ENCODE measurements at places on chromosomes 16 and 17.

- no peak for DNase-seq
- no peaks in the 10 kb centered on the region for H3K4me1 ChIP-seq
- H3K27me3 ChIP-seq = no peaks in the 10 kb centered on the region
- no peaks in the 10 kb centered on the region for H3K36me3 ChIP-seq
Observed at GRCh38 chr16:64773638-64774037, 348.2 kb downstream of the CDH11 start.

DNA sequence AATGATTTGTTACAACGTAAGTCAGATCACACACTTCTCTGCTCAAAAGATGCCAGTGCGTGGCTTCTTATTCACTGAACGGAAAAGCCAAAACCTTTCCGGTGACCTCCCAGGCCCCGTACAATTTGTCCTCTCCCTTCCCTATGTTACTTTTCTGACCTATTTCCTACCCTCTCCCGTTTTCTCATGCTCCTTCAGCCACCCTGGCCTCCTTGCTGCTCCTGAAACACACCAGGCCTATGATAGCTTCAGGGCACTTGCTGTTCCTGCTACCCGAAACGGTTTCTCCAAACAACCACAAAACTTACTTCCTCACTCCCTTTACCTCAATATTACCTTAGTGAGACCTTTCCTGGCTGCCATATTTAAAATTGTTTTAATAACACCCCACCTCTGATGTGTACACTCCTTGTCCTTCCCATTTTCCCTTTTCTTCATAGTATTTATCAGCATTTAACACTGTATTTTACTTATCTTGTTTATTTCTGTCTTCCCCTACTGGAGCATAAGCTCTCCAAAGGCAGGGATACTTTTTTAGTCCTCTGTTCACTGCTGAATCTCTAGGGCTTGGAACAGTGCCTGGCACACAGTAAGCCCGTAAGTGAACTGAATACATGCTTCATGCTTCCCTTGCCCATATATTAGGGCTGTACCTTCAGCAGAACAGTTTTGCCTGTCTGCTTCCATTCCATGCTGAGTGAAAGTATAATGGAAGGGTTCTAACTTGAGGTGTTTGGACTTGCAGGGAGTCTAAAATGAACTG lies 10.9 kb upstream of the ARL2BP start:
- peaks cover 89% of the 10 kb centered on the region for H3K36me3 ChIP-seq
- H3K27ac ChIP-seq = no peak overlapping the region
- DNase-seq = no peak
- no peak overlapping the region for H3K4me3 ChIP-seq

- H3K27me3 ChIP-seq = peaks cover 16% of the 10 kb centered on the region
- H3K27ac ChIP-seq = no peak overlapping the region
- H3K4me3 ChIP-seq = peak overlapping the region; percentile 52
- no peak for DNase-seq
Observed at GRCh38 chr17:41733348-41734138, 900 bp downstream of the HAP1 start.

DNA sequence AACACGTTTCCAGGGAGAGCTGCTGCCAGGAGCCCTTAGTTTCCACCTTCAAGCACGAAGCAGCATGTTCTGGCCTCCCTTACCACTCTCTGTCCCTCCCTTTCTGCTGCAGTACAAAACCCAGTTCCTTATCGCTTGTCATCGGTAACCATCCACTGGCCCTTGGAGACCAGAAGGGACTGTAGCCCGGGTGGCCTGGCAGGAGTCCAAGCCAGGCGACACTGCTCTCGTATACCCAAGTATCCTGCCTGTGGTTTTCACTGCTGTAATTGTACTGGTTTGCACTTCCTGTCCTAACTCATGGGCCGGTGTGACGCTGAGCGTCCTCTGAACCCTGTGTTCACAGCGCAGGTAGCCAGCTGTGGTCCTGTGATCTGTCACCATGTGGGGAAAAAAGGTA lies 81.1 kb downstream of the MAF start:
- H3K27me3 ChIP-seq = no peaks in the 10 kb centered on the region
- H3K4me3 ChIP-seq = no peak overlapping the region
- DNase-seq = no peak
- H3K36me3 ChIP-seq = no peaks in the 10 kb centered on the region
- H3K27ac ChIP-seq = no peak overlapping the region

GRCh38 chr17:51674579-51675255 lies 414.4 kb downstream of the UTP18 start:
- no peak overlapping the region for H3K27ac ChIP-seq
- H3K36me3 ChIP-seq = no peaks in the 10 kb centered on the region
- H3K27me3 ChIP-seq = no peaks in the 10 kb centered on the region

GRCh38 chr17:29617481-29618271 lies 5.0 kb downstream of the CORO6 start:
- peak; percentile 46 for DNase-seq
- no peaks in the 10 kb centered on the region for H3K36me3 ChIP-seq
- peak overlapping the region; percentile 27 for H3K4me3 ChIP-seq
- peaks cover 20% of the 10 kb centered on the region for H3K4me1 ChIP-seq
- no peak overlapping the region for H3K27ac ChIP-seq

DNA sequence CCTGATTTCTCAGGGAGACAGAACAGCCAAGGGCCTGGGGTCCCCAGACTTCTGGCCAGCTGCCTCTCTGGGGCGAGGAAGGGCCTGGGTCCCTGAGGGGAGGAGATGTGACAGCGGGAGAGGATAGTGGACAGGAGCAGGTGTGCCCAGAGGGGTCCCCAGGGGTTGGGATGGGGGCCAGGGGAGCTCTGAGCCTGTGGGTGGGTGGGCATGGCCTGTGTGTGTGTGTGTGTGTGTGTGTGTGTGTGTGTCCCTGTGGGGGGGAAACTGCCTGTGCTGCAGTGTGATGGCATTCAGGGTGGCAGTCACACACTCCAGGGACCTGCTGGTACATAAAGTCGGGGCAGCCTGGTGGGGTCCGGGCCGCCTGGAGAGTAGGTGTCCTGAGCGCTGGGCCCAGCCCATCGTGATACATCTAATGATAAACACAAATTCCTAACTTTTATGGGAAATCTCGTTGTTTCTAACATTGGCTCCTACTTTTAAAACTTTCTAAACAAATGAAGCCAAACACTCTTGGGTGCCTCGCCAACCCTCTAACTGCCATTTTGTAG lies 1.4 kb downstream of the ITGB4 start:
- H3K27me3 ChIP-seq = peaks cover 17% of the 10 kb centered on the region
- H3K4me1 ChIP-seq = peaks cover 6% of the 10 kb centered on the region
- no peak overlapping the region for H3K4me3 ChIP-seq
- no peak overlapping the region for H3K27ac ChIP-seq

DNA sequence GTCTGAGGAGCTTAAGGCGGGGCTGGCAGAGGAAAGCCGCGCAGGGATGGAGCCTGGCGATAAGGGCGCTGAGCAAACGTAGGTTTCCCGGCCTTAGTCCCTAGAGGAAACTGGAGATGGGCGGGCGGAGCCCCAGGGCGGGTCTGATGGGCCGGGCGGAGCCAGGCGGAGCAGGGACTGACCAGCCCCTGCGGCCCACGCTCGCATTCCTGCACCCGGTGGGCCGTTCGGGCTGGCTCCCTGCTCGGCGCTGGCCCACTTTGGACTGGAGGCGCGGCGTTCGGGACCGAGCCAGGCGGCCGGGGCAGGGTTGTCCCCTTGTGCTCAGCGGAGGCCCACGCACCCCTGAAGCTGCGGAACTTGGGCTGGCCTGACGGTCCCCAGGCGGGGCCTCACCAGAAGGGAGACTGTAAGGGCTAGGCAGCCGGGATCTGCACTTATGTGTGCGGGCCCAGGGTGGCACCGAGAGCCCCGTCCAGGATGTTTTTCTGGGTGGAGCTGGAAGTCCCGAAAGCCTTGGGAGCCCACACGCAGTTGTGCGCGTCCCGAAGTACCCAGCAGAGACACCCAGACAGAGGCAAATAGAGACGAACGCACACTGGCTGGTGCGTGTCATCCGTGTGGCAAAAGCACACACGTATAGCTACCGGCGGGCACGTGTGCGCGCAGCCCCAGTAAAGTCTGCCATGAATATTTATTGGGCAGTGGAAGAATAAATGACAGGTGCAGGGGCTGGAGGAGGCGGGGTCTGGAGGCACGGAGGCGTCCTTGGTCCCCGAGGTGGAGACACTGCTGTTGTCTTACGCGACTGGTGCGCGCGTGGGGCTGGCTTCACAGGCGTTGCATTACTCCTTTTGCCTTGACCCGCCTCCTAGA lies 1.4 kb downstream of the PYDC1 start:
- H3K27ac ChIP-seq = no peak overlapping the region
- no peaks in the 10 kb centered on the region for H3K36me3 ChIP-seq
- DNase-seq = no peak
- H3K27me3 ChIP-seq = peaks cover 3% of the 10 kb centered on the region
- H3K4me1 ChIP-seq = peaks cover 23% of the 10 kb centered on the region

DNA sequence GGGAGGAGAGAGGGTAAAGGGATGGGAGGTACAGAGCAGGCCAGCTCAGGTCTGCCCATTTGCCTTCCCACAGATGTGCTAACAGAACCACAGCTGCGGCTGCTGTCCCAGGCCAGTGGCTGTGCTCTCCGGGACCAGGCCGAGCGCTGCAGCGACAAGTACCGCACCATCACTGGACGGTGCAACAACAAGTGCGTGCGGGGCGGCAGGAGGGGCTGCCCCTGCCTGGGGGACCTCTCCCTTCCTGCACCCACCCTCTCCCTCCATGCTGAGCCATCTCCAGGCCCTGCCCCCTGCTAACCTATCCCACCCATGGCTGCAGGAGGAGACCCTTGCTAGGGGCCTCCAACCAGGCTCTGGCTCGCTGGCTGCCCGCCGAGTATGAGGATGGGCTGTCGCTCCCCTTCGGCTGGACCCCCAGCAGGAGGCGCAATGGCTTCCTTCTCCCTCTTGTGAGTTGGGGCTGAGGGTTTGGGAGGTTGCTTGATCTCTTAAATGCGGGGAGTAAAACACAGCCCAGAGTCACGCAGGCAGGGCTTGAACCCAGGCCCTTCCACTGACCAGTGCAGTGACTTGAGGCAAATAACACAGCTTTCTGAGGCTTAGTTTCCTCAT lies 1.2 kb downstream of the EPX start:
- DNase-seq = peak; percentile 50
- no peak overlapping the region for H3K4me3 ChIP-seq
- no peaks in the 10 kb centered on the region for H3K4me1 ChIP-seq
- H3K27ac ChIP-seq = no peak overlapping the region
- no peaks in the 10 kb centered on the region for H3K27me3 ChIP-seq
- H3K36me3 ChIP-seq = no peaks in the 10 kb centered on the region

DNA sequence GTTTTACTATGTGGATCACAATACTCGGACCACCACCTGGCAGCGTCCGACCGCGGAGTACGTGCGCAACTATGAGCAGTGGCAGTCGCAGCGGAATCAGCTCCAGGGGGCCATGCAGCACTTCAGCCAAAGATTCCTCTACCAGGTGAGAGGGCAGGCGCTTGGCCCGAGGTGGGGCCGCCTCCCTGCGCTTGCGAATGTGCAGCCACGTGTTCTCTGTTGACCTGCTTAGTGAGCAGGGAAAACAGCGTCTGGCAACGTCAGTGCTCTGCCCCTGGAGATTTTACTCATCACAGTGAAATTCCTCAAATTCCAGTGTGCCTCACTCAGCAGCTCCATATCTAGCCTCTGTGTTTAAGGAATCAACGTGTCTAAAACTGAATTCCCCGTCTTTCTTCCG lies 33.4 kb upstream of the CLEC18A start:
- no peaks in the 10 kb centered on the region for H3K27me3 ChIP-seq
- no peaks in the 10 kb centered on the region for H3K36me3 ChIP-seq
- H3K4me3 ChIP-seq = peak overlapping the region; percentile 37
- peaks cover 56% of the 10 kb centered on the region for H3K4me1 ChIP-seq
- peak overlapping the region; percentile 97 for H3K27ac ChIP-seq

- peaks cover 3% of the 10 kb centered on the region for H3K4me1 ChIP-seq
- H3K36me3 ChIP-seq = no peaks in the 10 kb centered on the region
- H3K27ac ChIP-seq = no peak overlapping the region
Observed at GRCh38 chr16:65537336-65537735, 415.5 kb upstream of the CDH11 start.

DNA sequence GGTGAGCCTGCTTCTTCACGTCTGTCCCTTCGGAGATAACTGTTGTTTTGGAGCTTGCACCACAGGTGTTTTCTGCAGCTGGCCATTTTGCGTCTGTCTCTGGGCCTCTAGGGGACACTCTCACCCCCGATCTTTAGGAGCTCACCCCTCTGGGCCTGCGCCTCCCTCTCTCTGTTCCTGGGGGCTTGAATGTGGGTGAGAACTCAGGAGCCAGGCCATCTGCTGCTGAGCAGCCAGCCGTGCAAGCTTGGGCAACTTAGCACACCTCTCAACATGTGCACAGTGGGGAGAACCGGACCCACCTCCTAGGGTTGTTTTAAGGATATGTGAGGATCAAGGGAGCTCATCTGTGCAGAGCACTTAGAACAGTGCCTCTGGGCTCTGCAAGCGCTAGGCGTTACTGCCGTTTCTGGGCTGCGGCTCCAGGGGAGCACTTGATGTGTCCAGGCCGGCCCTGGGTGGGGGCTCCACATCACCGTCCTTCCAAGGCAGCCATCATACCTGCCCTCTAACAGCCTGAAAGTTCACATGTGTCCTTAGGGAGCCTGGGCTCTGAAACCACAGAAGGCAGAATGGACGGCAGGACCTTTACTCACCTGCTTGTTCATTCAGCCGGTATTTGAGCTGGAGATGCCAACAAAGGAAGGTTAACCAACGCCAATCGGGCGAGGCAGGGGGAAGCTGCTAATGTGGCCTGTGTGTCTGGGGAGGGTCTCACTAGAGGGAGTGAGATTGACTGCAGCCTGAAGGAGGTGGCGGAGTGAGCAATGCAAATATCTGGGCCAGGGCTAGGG lies 66.3 kb downstream of the MRC2 start:
- H3K4me3 ChIP-seq = no peak overlapping the region
- peaks cover 24% of the 10 kb centered on the region for H3K36me3 ChIP-seq
- no peaks in the 10 kb centered on the region for H3K27me3 ChIP-seq
- H3K4me1 ChIP-seq = peaks cover 10% of the 10 kb centered on the region
- no peak for DNase-seq

DNA sequence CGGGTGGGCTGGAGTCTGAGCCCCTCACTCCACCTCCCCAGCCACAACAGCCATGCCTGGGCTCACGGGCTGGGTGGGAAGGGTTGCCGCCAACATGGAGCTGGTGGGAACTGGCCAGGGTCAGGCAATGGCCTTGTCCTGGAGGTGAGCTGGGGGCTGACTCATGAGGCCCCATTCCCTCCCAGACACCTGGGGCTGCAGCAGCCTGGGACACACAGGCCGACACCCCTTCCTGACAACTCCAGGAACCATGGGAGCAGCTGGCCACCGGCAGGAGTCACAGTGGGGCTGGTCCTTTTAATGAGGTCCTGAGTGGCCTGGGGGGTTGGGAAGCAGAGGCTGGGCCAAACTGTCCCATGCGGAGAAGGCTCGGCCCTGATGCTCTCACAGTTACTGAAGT lies 12.2 kb downstream of the DBNDD1 start:
- H3K36me3 ChIP-seq = no peaks in the 10 kb centered on the region
- H3K27me3 ChIP-seq = no peaks in the 10 kb centered on the region
- no peak overlapping the region for H3K27ac ChIP-seq
- no peak for DNase-seq
- H3K4me1 ChIP-seq = no peaks in the 10 kb centered on the region
- no peak overlapping the region for H3K4me3 ChIP-seq

DNA sequence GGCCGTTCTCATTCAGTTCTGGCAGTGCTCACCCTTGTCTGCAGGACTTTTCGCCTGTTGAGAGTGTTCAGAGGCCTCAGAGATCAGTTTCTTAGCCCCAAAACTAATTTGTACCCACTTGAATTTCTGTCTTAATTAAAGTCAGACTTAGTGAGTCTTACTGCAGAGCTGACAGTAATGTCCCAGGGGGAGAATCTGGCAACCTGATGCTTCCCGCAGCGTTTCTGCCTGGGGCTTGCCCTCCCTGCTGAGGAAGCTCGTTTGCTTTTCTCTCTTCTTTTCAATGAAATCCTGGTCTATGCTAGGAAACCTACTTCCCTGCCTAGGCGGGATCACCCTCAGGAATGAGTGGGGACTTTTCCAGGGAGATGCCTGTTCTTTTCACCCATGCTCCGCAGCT lies 25.3 kb downstream of the DBNDD1 start:
- peak overlapping the region; percentile 78 for H3K27ac ChIP-seq
- no peak overlapping the region for H3K4me3 ChIP-seq
- no peaks in the 10 kb centered on the region for H3K4me1 ChIP-seq
- peaks cover 63% of the 10 kb centered on the region for H3K36me3 ChIP-seq
- no peak for DNase-seq

Data from ascending aorta (tissue), 2 donors.